ENCODE measurements at places on chromosomes 12 and 14. TPM values are rescaled to one million over a fixed set of nuclear protein-coding genes. Genes with fewer than 3 reads are reported as not detected.
A peak's percentile ranks its signal among the peaks of the same experiment; 100 is the strongest.

DNA sequence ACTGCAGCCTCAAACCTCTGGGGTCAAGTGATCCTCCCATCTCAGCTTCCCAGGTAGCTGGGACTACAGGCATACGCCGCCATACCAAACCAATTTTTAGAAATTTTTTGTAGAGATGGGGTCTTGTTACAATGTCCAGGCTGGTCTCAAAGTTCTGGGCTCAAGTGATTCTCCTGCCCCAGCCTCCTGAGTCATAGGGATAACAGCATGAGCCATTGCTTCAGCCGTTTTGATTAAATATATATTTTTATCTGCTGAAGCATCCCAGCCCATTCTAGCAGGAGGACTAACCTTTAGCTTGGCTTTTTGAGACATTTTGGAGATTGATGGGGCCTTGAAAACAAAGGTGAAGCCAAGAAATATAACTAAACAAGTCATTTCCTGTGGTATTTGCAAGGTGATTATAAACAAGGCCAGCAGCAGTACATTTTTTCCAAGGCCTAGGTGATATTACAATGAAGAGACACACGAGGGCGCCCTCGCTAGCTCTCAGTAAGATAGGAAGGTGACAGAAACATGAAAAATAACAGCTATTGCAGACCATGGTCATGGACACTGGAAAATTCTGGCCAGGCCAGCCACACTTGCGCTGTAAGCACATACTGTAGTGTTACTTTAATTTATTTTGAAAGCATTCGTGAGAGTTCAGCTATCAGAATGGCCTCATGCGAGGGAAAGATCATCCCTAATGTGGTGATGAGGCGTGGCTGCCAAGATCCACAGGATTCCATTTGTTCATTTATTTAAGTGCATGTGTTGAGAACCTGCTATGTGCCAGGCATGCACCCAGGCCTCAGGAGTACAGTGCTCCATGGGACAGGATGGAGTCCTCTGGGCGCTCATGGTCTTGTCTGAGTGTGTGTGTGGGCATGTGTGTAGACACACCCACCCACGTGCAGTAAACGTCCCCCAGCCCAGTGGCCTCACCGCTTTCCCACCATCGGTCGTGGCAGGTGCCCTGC lies 63.5 kb downstream of the DGLUCY start:
- peaks cover 78% of the 10 kb centered on the region for H3K36me3 ChIP-seq
- no peak overlapping the region for H3K27ac ChIP-seq
- DNase-seq = no peak
- no peaks in the 10 kb centered on the region for H3K4me1 ChIP-seq

DNA sequence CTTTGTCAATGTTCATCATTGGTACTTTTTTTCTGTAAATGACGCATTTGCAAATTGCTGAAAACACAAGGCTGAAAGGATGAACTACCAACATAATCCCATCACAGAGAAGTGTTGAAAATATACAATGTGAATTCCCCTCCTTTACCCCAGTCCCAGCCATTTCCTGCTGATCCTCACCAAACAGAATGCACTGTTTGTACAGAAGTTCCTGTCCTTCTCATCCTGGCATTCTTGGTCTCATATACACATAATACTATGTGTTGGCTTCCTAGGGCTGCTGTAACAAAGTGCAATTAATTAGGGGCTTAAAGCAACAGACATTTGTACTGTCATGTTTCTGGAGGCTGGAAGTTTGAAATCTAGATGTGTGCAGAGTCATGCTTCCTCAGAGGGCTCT lies 836.2 kb upstream of the MGAT4C start:
- no peak for DNase-seq
- H3K4me3 ChIP-seq = no peak overlapping the region
- no peak overlapping the region for H3K27ac ChIP-seq
- H3K36me3 ChIP-seq = no peaks in the 10 kb centered on the region

DNA sequence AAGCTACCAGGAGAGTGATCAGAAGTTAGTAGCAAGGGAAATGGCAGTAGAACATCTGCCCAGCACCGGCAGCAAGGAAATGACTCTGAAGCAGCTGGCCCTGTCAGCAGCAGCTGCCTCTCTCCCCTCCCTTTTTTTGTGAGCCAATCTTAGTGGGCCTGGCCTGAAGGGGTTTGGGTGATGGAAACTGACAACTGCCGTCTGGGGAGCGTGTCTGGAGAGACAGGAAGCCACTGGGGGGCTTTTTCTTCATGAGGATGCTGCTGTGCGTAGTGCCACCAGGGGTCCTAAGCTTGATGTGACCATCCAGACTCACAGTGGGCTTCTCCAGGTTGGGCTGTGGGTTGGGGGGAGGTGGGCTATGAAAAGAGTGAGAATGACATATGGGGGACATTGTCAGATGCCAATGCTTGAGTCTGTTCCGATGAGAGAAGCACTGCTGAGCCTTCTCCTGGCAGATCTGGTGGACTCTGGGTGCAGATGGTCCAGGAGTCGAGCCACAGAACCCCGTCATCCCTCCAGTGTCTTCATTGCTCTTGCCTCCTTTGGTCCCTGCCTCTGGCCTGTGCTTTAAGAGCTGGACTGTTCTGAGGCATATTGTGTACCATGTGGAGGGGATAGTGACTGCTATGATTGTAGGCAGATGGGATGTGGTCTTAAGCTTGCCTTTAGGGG lies 87.6 kb upstream of the HIF1A start:
- no peak overlapping the region for H3K4me3 ChIP-seq
- peaks cover 25% of the 10 kb centered on the region for H3K4me1 ChIP-seq
- DNase-seq = no peak
- H3K36me3 ChIP-seq = no peaks in the 10 kb centered on the region
- H3K27me3 ChIP-seq = no peaks in the 10 kb centered on the region
- H3K27ac ChIP-seq = peak overlapping the region; percentile 70

HPD gene
- total RNA-seq = 0.27 TPM

BICDL1 gene
- total RNA-seq = 0.16 TPM

DNA sequence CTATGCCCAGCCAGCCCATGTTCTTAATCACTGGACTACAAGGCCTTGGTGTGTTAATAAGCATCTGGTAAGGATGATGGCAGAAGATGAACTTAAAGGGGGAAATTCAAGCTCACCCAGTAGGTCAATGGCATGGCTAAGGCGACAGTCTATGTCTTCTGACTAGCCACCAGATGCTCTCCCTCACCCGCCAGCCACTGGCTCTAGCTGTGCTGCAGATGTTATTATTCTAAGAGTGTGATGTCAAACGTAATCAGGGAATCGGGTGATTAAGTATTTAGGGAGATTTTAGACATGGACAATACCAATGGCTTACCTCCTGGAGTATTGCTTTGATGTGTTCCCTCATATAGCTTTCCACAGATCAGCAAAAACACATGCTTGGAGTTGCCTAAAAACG lies 39.2 kb upstream of the MAX start:
- H3K27me3 ChIP-seq = peaks cover 14% of the 10 kb centered on the region
- no peaks in the 10 kb centered on the region for H3K4me1 ChIP-seq
- no peaks in the 10 kb centered on the region for H3K36me3 ChIP-seq
- no peak overlapping the region for H3K4me3 ChIP-seq
- no peak overlapping the region for H3K27ac ChIP-seq

Data from sigmoid colon (tissue), 7 donors.